ENCODE measurements at places on chromosomes 16 and 17.

- DNase-seq = no peak
These were observed 56.1 kb downstream of the RMI2 start for GRCh38 chr16:11401161-11402050.

GRCh38 chr17:73290399-73291259 is 21.2 kb downstream of the CDC42EP4 start:
- DNase-seq = no peak

DNA sequence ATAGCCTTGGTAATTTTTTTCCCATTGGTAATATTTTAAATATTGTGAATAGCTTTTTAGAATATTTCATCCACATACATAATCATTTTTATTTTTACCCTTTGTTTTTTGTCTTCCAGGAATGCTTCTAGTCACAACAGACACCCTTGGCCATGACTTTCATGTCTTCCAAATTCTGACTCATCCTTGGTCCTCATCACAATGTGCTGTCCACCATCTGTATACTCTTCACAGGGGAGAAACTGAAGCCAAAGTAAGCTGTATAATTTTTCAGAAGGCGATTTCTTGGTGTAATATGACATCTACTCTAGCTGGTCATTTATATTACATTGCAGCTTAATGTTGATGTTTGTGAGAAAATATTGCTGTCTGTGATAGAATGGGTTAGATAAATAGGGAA is 269.4 kb downstream of the BCAS3 start:
- no peak for DNase-seq

GRCh38 chr17:1878419-1879121 is 48.8 kb downstream of the RPA1 start:
- DNase-seq = no peak

- DNase-seq = no peak
These were observed 14.4 kb downstream of the SYCE1L start for GRCh38 chr16:77213542-77214106.

GRCh38 chr16:588639-588888 is 1.3 kb upstream of the RAB40C start:
- DNase-seq = peak; percentile 32

DNA sequence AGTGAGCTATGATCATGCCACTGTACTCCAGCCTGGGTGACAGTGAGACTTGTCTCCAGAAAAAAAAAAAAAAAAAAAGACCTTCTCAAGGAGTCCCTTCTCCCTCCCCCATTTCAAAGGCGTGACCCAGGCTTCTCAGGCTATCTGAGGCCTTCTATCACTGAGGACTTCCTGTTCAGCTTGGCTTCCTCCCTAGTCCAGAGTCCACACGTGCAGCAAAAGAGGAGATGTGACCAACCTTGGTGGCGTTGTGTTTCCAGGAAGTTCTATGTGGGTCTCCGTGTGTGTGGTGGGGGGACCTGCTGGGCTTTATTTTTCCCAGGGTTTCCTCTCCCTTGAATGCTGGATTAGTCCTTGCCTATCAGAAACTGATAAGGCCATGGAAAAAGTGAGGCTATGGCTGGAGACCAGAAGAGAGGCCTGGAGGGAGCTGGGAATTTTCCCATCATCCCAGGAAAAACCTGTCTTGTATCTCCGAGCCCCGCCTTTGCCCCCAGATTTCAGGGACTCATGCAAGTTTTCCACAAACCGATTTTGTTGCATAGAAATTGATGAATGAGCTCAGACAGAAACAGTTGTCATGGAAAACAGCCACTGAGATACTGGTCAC is 148.1 kb downstream of the SALL1 start:
- no peak for DNase-seq

GRCh38 chr16:48317614-48318315 is 67.4 kb downstream of the SIAH1 start:
- DNase-seq = no peak

DNA sequence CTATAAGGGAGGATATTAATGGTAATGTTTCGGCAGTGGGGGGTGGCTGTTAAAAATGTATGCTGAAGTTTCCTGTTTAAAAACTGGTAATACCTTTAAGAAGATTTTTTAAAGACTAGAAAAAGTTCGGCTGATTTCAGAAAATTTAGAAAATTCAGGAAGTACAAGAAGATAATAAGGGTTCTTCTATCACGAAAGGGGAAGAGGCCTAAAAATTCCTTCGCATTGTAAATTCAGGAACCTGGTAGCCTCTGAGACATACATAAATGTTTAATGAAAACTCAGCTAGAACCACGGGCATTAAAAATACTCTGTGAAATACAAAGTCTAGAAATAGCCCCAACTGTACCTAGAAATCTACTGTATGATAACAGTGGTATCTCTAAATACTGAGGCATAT is 181.2 kb downstream of the PARN start:
- DNase-seq = no peak

- DNase-seq = no peak
These were observed 10.5 kb downstream of the MVP start for GRCh38 chr16:29830774-29831173.

DNA sequence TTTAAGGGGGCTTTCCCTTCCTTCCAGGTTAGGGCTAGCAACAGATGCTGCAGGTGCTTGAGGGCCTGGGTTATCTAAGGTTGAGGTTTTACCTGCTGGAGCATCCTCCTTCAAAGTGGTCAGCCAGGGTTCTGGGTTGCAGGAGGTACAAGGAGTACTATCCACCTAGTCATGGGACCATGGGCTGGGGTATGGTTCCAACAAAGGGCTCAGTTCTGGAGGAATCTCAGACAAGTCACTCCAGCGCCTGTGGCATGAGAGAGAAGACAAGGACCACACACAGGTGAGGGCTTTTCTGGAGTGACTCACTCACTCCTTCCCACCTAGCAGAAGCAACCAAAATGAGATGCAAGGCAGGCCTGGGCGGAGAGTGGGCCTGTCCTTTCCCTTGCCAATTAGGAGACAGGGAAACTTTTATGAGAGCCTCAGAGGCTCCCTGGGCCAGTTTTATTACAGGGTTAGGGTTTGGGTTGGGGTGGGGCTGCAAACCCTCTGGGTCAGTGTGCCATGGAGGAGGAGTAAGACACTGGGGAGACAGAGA is 2.2 kb downstream of the MYO19 start:
- DNase-seq = no peak

- DNase-seq = no peak
These were observed 451.1 kb downstream of the HS3ST3B1 start for GRCh38 chr17:14752011-14752410.

DNA sequence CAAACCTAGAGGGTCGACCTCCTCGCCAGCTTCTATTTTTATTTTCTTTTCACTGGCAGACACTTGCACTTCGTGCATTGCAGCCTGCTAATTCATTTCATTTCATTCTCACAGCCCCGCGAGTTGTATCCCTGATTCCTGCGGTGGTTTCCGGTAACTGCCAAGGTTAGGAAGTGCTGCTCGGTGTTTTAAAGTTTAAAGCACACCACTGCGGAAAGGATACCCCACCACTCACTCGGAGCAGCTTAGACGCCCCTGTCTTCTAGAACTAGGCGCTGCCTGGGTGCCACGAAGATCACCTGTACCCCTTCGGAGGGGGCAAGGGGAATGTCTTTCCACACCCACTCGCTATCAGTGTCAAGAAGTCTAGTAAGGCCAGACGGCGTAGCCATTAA is 509 bp downstream of the CNEP1R1 start:
- no peak for DNase-seq

GRCh38 chr17:66414561-66415175 is 112.3 kb downstream of the PRKCA start:
- no peak for DNase-seq

DNA sequence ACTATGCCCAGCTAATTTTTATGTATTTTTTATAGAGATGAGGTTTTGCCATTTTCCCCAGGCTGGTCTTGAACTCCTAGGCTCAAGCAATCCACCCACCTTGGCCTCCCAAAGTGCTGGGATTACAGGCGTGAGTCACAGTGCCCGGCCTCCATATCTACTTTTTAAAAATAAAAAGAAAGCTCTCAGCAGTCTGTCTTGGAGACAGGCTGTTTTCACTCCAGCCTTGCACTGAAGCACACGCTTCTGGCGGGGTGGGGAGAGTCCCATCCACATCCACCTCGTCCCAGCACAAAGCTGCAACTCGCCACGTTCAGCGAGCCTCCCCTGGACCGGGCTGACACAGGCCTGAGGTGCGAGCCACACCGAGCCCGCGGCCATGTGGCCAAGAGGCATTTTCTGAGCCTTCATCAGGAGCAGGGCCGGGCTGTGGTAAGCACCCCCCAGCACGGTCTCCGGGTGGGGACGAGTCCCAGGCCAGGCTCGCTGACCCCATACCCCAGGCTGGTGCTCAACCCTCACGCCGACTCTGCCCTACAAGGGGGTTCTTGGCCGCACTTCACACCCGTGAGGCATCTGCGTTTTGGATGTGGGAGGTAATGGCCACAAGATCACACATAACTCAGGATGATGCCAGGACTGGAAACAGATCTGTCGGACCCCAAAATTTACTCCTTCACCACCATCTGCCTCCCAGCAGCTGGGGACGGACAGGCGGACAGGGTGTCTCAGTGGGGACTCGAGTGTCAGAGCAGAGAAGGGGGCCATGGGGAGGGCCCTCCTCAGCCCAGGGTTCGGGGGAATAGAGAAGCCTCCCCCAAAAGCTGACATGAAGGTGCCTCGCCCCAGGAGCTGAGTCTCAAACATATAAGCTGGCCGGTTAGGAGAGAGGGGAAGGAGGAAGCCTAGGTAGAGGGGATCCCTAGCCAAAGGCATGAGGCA is 28.6 kb downstream of the TBC1D16 start:
- no peak for DNase-seq

GRCh38 chr17:37770631-37771518 is 26.0 kb upstream of the HNF1B start:
- DNase-seq = peak; percentile 28

DNA sequence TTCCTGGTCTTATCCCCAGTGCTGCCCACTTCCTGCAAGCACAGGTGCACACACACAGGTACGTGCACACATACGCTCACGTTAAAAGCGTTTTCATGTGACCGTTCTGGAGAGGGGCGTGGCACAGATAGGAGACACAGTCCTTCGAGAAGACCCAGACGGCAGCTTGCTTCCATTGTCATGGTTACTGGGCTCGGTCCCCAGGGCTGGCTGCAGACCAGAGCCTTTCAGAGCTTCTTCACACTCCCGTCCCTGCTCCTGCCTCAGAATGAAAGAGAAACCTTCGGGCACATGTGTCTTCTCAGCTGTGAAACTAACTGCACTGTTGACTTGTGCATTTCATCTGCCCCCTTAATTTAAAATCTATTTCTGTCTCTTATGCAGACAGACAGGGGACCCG is 154.2 kb downstream of the PITPNC1 start:
- DNase-seq = no peak
